ENCODE measurements at places on chromosomes 11 and 22. TPM values are rescaled to one million over a fixed set of nuclear protein-coding genes. Genes with fewer than 3 reads are reported as not detected.
A peak's percentile ranks its signal among the peaks of the same experiment; 100 is the strongest.

GRCh38 chr22:27959335-27960090 is 40.5 kb upstream of the PITPNB start:
- peaks cover 8% of the 10 kb centered on the region for H3K36me3 ChIP-seq
- no peak overlapping the region for H3K4me3 ChIP-seq
- H3K27me3 ChIP-seq = no peaks in the 10 kb centered on the region
- no peaks in the 10 kb centered on the region for H3K4me1 ChIP-seq
- no peak for DNase-seq
- H3K27ac ChIP-seq = peak overlapping the region; percentile 5

The CTSD gene
- 134 TPM for total RNA-seq

GRCh38 chr11:71428861-71429435 is 19.2 kb downstream of the DHCR7 start:
- DNase-seq = no peak
- peaks cover 6% of the 10 kb centered on the region for H3K27me3 ChIP-seq
- peaks cover 1% of the 10 kb centered on the region for H3K36me3 ChIP-seq
- no peak overlapping the region for H3K27ac ChIP-seq
- no peak overlapping the region for H3K4me3 ChIP-seq

DNA sequence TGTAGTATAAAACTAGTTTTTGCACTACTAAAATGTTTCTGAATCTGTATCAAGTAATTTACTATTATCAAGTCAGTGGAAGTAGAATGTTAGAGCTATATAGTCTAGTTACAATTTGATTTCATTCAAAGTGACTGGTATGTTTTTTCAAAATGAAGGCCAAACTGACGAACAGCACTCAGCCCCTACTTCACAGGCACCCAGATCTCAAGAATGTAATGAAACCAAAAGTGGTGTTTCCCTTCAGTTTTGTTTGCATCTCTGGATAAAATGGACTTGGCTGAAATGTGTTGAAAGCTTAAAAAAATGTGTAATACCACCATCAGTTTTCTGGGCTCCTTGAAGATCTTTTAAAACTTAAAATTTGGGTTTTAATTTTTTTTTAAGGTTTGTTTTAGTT is 46.4 kb downstream of the QSER1 start:
- H3K4me1 ChIP-seq = peaks cover 5% of the 10 kb centered on the region
- H3K27ac ChIP-seq = no peak overlapping the region
- peaks cover 45% of the 10 kb centered on the region for H3K36me3 ChIP-seq
- H3K4me3 ChIP-seq = no peak overlapping the region

DNA sequence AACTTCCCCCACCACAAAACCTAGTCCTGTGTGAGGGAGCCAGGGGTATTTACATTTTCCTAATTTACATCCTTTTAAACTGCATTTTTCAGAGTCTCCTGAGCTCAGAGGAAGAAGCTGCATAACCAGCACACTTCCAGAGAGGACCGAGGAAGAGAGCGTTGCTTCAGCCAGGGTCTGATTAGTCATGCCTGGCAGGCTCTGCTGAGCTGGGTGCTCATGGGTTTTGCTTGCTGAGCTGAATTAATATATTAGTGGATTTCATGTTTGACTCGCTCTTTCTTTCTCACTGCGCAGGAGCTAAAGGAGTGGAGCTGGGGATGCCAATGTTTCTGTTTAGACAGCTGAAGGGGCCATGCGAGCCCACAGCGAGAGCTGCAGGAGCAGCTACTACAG is 539.3 kb upstream of the B3GAT1 start:
- DNase-seq = no peak
- H3K4me1 ChIP-seq = no peaks in the 10 kb centered on the region
- no peak overlapping the region for H3K4me3 ChIP-seq
- no peaks in the 10 kb centered on the region for H3K36me3 ChIP-seq
- H3K27ac ChIP-seq = no peak overlapping the region

DNA sequence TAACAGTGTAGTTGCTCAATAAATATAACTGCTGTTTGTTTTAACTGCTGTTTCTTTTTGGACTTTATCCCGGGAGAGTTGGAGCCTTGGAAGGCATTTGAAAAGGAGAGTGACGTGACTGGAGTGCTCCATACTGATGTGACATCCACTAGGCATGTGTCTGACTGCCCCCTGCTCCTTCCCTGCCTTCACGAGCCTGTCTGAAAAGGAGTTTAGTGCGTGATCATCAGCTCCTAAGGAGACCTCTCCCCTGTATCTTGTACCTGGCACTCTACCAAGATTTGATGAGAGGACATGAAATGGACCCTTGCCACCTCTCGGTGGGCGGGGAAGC is 22.9 kb downstream of the ZBTB16 start:
- H3K4me1 ChIP-seq = peaks cover 55% of the 10 kb centered on the region
- H3K36me3 ChIP-seq = no peaks in the 10 kb centered on the region
- no peak overlapping the region for H3K27ac ChIP-seq
- no peak overlapping the region for H3K4me3 ChIP-seq
- H3K27me3 ChIP-seq = peaks cover 1% of the 10 kb centered on the region

GRCh38 chr22:21632237-21632895 is at the start of gene CCDC116:
CCDC116 (plus strand) TSS chr22:21632760; CDS start chr22:21633182, 422 bp downstream.
- no peak within 1 kb of the TSS for H3K4me3 ChIP-seq
- H3K4me1 ChIP-seq = peaks cover 21% of the 10 kb centered on the region
- H3K36me3 ChIP-seq = peaks cover 12% of the 10 kb centered on the region

The SYT13 gene
- total RNA-seq = not detected

The DDI1 gene
- not detected for total RNA-seq

GRCh38 chr11:40337118-40337517 is 1122.3 kb downstream of the LRRC4C start:
- no peaks in the 10 kb centered on the region for H3K27me3 ChIP-seq
- H3K4me3 ChIP-seq = no peak overlapping the region
- H3K36me3 ChIP-seq = no peaks in the 10 kb centered on the region
- no peak overlapping the region for H3K27ac ChIP-seq
- no peaks in the 10 kb centered on the region for H3K4me1 ChIP-seq

The MS4A4A gene
- total RNA-seq = not detected

DNA sequence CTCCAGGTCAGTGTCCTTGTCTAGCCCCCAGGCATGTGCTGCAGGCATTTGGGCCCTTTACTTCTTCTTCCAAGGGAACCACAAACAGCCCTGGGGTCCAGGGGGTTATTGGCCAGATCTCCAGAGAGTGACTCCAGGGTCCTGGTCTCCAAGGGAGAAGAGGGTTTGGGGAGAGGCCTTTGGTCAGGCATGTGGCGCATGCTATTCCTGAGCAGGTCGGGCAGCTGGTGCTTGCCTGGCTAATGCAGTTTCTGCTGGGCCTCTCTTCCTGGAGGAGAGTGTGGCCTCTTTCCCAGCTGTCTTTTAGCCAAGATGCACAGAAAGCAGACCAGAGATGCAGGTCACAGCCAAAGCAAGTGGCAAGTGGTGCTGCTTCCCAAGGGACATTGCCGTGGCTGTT is 3.8 kb upstream of the RFPL2 start:
- no peak overlapping the region for H3K27ac ChIP-seq
- no peaks in the 10 kb centered on the region for H3K36me3 ChIP-seq
- H3K4me1 ChIP-seq = peaks cover 14% of the 10 kb centered on the region
- DNase-seq = no peak

GRCh38 chr11:83881428-83881827 is 595.3 kb upstream of the CCDC90B start:
- H3K4me1 ChIP-seq = no peaks in the 10 kb centered on the region
- no peak overlapping the region for H3K4me3 ChIP-seq
- H3K27me3 ChIP-seq = no peaks in the 10 kb centered on the region

The OR4C5 gene
- not detected for total RNA-seq

The MRPL48 gene
- 26.6 TPM for total RNA-seq

DNA sequence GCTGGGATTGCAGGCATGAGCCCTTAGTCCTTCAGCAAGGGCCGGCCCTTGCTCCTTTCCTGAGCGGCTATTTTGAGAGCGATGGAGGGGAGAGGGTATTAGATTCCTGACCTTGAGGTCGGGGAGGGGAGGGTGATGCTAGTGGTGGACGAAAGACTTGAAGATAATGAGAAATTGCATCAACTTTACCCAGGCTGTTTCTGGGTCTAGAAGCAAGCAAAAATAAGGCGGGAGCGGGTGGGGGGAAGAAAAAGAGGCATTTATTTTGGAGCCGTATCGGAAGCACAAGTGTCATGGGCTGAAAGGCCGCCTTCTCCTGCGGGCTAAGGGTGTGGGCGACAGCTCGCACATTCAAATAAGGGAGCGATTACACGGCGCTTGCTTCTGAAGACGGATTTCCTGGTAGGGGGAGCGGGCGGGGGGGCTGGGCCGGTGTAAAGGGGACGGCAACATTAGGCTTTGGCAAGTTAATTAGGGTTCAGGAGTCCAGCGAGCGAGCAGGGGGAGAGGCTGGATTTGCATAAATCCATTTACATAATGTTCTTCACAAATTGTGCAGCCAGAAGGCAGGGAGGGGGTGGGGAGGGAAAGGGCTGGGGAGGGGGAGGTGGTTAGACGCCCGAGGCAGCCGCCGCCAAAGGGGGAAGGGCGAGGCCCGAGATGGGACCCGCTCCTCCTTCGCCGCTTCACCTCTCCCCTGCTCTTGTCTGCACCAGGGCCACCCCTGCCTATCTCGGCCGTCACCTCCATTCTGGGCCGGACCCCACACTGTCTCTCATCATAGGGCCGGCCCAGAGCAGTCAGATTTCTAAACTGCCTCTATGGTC is 245.9 kb downstream of the MIAT start:
- H3K27me3 ChIP-seq = peaks cover 40% of the 10 kb centered on the region
- no peak overlapping the region for H3K27ac ChIP-seq
- peak overlapping the region; percentile 85 for H3K4me3 ChIP-seq
- H3K36me3 ChIP-seq = peaks cover 10% of the 10 kb centered on the region

The EFCAB6 gene
- 1.7 TPM for total RNA-seq

DNA sequence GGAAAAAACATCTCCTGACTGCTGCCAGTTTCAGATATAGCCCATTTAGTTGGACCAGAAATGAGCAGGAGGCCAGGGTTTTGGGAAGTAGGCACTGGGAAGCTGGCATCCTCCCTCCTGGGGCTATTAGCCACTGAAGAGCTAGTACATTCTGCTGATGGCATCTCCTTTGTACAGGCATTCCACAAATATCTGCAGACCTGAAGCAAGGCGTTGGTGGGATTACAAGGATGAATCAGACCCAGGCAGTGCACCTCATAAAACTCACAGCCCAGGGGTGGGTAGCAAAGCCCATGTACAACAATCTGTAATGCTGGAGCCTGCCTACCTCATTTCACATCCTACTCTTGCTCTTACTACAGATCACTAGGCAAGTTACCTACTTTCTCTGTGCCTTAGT is 27.5 kb upstream of the POU2AF1 start:
- no peak for DNase-seq
- no peak overlapping the region for H3K4me3 ChIP-seq
- no peaks in the 10 kb centered on the region for H3K4me1 ChIP-seq

DNA sequence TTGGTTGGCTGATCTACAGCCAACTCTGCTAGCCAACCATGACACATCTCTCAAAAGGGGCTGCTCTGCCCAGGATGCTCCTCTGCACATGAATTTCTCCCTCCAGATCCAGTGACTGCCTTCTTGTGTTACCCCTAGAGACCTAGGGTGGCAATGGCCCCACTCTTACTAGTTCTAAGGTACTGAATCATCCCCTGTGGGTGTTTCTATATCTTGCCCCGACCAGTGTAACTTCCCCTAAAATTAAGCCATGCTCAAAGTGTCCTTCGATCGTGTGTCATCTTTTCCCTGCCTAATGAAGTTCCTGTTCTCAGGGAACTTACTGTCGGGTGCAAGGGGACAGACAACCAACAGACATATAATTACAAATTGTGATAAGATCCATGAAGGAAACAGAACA is 113.3 kb downstream of the FAM76B start:
- H3K4me1 ChIP-seq = peaks cover 52% of the 10 kb centered on the region
- no peaks in the 10 kb centered on the region for H3K36me3 ChIP-seq
- H3K27me3 ChIP-seq = peaks cover 5% of the 10 kb centered on the region
- no peak for DNase-seq
- no peak overlapping the region for H3K27ac ChIP-seq

- DNase-seq = no peak
- no peak overlapping the region for H3K4me3 ChIP-seq
- peaks cover 6% of the 10 kb centered on the region for H3K27me3 ChIP-seq
- H3K27ac ChIP-seq = no peak overlapping the region
These were observed 127.7 kb downstream of the BRD1 start for GRCh38 chr22:49699928-49700498.

- H3K27ac ChIP-seq = peak overlapping the region; percentile 96
- peaks cover 87% of the 10 kb centered on the region for H3K4me1 ChIP-seq
- DNase-seq = no peak
These were observed 8.0 kb downstream of the IL10RA start for GRCh38 chr11:117993988-117994745.

- no peak for DNase-seq
- peaks cover 6% of the 10 kb centered on the region for H3K4me1 ChIP-seq
- H3K27ac ChIP-seq = no peak overlapping the region
These were observed 20.0 kb downstream of the PRRG4 start for GRCh38 chr11:32849761-32850160.

The PAX6 gene
- total RNA-seq = not detected

The OLFML1 gene
- total RNA-seq = not detected

DNA sequence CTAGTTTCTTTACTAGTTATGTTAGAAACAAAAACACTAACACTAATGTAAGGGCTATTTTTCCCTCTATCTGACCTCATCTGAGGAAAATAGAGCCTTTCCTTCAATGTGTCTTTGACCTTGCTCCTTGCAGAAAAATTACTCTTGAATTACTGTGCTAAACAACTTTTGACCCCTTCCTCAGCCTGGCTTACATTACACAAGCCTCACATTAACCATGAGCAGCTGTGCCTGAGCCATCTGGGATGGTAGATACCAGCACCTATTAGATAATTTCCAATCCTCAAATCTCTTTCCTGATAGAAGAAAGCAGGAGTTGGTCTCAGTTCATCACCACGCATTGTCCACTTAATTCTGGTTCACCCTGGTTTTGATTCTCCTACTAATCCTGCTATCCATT is 134.4 kb upstream of the NCAM1 start:
- no peaks in the 10 kb centered on the region for H3K4me1 ChIP-seq
- no peak overlapping the region for H3K27ac ChIP-seq
- peaks cover 28% of the 10 kb centered on the region for H3K27me3 ChIP-seq

The WBP2NL gene
- 4.5 TPM for total RNA-seq

DNA sequence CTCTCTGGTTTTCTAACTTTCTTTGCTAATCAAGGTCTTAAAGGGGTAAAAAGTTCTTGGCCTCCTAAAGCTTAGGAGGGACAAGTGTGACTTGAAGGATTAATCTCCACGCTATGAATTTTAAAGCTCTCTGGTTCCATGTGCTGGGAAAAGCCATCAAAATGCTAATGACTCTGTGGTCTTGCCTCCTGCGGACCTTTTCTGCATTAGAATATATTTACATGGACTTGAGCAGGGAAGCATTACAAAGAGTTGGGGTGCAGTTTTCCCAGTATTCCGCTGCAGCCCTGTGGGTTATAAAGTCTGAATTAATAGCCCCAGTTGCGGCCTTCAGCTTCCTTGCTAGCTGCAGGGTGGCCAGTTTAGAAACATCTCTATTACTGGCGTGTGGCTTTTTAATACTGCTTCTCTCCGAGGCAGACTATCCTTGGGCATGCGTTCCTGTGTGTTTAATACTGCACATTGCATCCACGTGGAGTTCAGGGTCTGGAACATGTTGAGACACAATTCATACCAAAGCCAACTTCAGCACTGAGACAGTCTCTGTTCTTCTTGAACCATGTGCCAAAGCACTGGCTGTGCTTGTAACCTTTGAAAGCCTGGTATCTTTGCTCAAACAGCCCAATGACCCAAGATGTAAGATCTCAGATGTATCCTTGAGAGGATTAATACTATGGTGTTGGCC is 27.3 kb downstream of the TSPAN18 start:
- H3K27me3 ChIP-seq = no peaks in the 10 kb centered on the region
- no peaks in the 10 kb centered on the region for H3K4me1 ChIP-seq
- no peak for DNase-seq
- H3K4me3 ChIP-seq = no peak overlapping the region

The LRRC32 gene
- total RNA-seq = 0.08 TPM

GRCh38 chr11:46383404-46383758 is 1.9 kb downstream of the MDK start:
- DNase-seq = no peak
- peaks cover 7% of the 10 kb centered on the region for H3K36me3 ChIP-seq
- peak overlapping the region; percentile 22 for H3K4me3 ChIP-seq
- peaks cover 18% of the 10 kb centered on the region for H3K4me1 ChIP-seq
- H3K27me3 ChIP-seq = peaks cover 24% of the 10 kb centered on the region

All from naive thymus-derived CD8-positive, alpha-beta T cell (primary cell).